ENCODE measurements at places on chromosomes 1 and 21. TPM values are rescaled to one million over a fixed set of nuclear protein-coding genes. Genes with fewer than 3 reads are reported as not detected.
A peak's percentile ranks its signal among the peaks of the same experiment; 100 is the strongest.

GNAT2 gene
- under 0.01 TPM for total RNA-seq

ACAP3 gene
- total RNA-seq, result 34.7 TPM

CR1L gene
- total RNA-seq, result not detected

CFAP141 gene
- total RNA-seq, result not detected

KCNJ9 gene
- under 0.01 TPM for total RNA-seq

MYOM3 gene
- not detected for total RNA-seq

HCN3 gene
- 1.0 TPM for total RNA-seq

LCE1E gene
- not detected for total RNA-seq

CD84 gene
- total RNA-seq, result not detected

DNA sequence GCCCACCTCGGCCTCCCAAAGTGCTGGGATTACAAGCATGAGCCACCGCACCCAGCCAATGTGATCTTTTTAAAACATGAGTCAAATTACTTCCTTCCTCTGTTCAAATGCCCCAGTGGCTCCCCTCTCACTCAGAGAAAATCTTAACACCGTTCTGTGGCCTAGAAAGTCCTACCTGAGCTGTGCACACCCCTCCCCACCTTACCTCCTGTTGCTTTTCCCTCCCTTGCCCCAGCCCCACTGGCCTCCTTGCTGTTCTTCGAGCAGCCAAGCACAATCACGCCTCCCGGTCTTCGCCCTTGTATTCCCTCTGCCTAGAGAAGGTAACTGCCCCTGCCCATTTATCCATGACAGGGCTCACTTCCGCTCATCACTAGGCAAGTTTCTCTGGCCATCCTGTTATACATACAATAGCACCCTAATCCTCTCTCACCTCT lies 62.6 kb upstream of the RPL11 start:
- DNase-seq, result no peak

DNA sequence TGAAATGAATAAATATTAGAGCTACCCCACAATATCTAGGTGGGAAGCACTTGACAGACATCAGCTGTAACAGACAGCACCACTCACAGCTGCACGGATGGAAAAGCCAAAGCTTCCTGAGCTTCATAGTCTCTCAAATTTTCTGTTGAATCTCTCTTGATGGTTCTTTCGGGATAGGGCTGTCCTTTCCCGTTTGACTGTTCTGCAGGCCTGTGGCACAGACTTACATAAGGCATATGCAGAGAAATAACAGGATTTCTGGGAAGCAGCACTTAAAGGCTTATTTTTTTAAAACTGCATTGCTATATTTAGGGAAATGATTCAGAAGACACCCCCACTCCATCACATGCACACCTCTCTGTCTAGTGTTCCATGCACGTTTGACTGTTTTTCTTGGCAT lies 77.5 kb downstream of the ZNF648 start:
- DNase-seq, result no peak

DNA sequence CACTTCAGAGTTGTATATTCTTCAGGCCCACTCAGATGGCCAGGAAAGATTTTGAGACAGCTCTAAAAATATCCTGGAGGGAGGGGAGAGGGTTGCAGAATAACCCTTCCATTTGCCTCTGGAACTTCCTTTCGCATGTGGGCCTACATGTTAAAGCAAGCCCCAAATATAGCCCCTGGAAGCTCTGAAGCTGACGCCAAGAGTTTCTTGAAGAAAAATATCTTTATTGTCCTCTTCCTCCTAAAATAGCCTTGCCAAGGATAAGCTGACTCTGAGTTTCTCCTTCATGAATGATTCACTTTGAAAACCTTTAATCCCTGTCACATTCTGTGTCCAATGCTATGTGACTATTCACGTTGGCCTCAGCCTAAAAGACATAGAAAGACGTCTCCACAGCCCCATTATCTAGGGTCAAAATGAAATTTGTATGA lies 6.4 kb downstream of the C1orf116 start:
- DNase-seq, result peak; percentile 60

GRCh38 chr1:196637606-196638005 lies 14.2 kb upstream of the CFH start:
- no peak for DNase-seq

DNA sequence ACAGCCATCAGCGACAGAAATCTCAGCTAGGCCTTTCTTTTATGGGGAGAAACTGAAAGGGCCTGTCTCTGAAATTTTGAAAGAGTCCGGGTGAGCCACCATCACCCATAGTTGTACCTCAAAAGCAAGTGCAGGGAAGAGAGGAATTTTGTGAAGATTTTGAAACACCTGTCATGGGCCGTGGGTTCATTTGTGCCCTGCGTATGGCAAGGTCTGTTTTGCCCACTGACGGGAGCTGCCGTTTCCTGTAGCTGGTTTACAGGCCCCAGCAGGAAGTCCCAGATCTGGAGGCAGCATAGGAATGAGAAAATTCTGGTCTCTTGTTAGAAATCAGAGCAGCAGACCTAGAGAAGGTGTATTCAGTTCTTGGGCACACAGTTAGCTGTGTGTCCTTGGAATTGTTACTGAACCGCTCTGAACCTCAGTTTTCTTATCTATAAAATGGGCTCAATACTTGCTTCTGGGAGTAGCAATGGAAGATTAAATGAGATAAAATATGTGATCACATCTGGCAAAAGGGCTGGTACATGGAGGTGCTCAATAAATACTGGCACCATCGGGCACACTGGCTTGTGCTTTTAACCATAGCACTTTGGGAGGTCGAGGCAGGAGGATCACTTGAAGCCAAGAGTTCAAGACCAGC lies 52.5 kb downstream of the MAN1C1 start:
- no peak for DNase-seq

DNA sequence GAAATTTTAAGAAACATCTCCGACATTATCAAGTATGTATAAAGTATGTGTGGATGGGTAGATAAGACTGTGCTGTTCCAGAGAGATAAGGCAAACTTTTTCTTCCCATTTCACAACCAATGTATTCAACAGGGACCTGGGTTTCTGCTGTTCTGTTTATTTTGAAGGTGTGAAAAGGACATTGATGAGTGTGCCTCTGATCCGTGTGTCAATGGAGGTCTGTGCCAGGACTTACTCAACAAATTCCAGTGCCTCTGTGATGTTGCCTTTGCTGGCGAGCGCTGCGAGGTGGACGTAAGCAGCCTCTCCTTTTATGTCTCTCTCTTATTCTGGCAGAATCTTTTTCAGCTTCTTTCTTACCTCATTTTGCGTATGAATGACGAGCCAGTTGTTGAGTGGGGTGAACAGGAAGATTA lies 174.0 kb downstream of the CRB1 start:
- peak; percentile 96 for DNase-seq

GRCh38 chr21:14603202-14603601 lies 57.1 kb upstream of the SAMSN1 start:
- DNase-seq, result peak; percentile 60

DNA sequence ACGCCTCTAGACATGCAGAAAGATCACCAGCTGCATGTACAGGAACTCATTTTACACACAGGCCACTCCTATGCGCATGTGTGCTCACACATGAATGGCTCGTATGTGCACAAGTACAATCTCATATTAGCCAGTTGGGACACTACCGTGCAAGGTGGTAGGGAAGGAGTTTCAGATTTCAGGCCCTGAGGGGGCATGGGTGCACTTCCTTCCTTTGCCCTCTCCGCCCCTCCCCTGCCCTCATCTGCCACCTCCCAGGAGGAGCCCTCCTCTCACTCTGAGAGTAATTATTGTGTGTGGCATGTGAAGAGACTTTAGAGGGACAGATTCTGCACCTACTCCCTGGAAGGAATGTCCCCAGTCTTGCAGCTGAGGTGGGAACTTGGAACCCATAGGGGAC lies 14.8 kb downstream of the EDN2 start:
- DNase-seq, result no peak

- no peak for DNase-seq
Measured at GRCh38 chr1:236156512-236157208, 14.3 kb downstream of the GPR137B start.

DNA sequence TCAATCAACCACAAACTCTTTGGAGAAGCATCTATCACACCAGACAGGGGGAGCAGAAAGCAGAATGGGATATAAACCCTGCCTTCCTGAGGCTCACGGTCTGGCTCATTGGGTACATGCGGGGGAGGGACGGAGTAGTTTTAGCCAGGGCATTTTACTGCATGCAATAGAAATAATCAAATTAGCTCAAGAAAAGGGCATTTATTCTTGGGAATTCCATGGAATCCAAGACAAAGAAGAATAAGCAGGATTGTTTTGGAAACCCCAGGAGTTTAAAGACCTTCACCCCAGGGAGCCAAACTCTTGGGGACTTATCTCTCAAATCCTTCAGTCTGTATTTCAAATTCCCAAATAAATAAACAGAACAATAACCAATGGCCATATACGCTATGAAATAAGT lies 5.2 kb upstream of the KAZN start:
- DNase-seq, result no peak

GRCh38 chr1:199182186-199182843 lies 543.5 kb downstream of the PTPRC start:
- no peak for DNase-seq

- peak; percentile 25 for DNase-seq
Measured at GRCh38 chr1:21397813-21398188, 42.1 kb upstream of the NBPF3 start.
